ENCODE measurements at places on chromosomes 11 and 22.

DNA sequence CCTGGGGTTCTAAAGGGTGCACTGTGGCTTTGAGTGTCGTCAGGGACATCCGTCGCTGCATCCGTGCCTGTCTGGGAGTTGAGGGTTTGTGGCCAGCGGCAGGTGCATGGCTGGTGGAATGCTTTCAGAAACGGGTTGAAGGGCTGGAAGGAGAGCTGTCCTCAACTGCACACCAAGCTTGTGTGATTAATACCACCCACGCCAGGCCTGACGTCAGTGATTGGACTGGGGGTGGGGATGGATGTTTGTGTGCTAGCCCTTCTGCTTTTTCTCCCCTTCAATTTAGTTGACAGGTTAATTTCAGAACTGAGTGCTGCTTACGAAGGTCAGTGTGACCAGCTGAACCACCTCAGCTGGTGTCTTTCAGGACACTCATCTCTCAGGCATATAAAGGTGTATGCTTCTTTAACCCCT lies 3.2 kb upstream of the GAB2 start:
- peak; percentile 5 for DNase-seq

DNA sequence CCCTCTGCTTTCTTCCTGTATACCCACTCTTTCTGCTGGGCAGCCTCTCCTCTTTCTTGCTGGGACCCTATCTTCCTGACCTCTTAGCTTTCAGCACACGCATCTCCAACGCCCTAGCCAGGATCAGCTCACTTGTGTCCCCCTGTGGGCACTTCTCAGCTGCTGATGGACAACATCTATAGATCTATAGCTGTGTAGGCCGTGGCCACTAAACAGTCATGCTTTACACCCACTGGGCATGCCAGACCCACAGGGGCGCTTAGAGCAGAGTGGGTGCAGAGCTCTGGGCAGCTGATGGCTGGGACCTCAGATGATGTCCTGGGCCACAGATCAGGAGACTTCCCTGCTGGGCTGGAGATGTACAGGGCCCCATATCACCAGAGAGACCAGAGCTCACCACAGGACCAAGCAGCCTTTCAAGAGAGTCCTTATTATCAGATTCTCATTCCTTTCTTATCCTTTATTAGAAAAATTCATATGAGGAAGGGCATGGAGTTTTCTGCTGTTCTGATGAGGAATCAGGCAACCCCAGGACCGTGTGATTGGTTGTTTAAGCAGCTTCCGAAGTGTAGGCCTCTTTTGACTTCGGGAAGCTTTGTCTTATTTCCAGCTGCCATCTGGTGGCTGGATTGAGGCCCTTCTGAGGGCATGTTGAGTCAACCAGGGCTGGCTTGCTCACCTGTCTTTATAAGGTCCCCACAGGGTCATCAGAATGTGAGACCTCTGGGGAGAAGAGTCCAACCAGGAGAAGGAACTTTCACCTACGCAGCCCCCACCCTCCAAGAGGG lies 60.5 kb downstream of the OSBP2 start:
- peak; percentile 41 for DNase-seq

DNA sequence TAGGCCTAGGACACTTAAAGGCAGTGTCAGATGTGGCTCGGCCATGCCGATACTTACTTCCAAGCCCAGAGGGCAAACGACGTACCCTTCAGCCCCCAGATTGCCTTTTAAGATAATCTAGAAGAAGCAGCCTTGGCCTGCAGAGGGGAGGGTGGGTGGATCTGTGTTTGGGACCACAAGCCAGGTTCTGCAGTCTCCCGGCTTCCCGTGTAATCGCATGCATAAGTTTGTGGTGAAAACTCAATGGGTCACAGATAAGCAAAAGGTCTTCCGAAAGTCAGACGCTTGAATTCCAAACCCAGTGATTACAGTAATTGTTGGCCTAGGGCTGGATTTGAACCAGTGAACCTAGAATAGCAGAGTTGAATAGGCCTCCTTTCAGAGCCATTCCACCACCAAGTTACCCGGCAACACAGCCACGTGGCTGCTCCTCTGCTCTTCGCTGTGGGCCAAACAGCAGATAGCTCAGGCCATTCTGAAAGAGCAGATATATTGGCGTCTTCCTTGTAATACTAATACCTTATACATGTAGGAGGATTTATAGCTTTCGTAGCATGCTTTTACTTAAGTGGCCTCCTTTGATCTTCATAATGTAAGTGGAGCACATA lies 170.8 kb upstream of the CADM1 start:
- no peak for DNase-seq

- DNase-seq = peak; percentile 19
Measured at GRCh38 chr11:75174781-75175370, 24.0 kb downstream of the SLCO2B1 start.

- DNase-seq = no peak
Measured at GRCh38 chr11:2758751-2759150, 59.0 kb upstream of the KCNQ1OT1 start.

GRCh38 chr11:116736763-116737162 lies 36.0 kb downstream of the BUD13 start:
- no peak for DNase-seq

GRCh38 chr11:114713756-114714155 lies 35.4 kb downstream of the NXPE2 start:
- DNase-seq = no peak

DNA sequence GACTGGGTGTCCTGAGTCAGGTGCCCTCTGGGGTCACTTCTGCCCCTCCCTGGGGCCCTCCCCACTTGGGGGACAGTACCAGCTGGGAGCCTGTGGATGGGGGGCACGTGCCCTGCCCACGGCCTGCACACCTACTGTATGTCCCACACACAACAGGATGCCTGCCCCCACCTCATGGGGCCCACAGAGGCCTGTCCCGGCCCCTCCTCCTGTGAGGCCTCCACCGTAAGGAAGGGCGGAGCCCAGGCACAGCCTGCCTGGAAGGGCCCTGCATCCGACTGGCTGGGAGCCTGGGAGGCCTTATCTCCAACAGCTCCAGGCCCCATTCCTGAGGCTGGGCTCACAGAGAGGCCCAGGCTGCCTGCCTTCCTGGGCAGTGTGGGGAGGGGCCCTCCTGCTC lies 47.8 kb downstream of the BRSK2 start:
- no peak for DNase-seq

DNA sequence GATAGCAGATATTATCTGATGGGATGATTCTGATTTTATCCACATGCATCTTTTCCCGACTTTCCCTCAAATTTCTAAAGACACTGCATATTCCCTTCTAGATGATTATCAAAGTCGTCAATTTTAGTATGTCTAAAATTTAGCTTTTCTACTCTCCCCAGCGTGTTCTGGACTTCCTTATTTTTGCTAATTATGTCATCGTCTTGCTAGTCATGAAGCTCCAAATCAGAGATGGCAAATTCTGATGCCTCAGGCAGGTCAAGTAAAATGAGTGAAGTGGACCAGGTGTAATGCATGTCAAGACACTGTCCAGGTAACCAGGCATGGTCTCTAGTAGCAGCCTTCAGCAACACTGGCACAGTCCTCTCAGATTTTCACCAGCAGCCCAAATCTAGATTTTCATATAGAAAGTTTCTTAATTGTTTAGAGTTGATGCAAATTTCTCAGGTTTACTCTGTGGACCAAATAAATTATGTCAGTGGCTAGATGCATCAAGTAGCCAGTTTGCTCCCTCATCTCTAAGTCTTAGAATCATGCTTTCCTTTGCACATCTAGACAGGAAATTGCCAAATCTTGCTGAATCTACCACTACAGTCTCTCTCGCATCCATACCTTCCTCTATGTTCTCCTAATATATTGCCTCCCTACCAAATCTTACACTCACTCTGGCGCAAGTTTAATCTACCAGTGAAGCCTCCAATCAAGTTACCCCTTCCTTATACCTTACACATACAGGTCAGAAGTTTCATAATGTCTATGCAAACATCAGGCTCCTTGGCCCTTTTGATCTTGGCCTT lies 10.6 kb downstream of the HSD17B12 start:
- no peak for DNase-seq

GRCh38 chr11:1296287-1296686 lies 13.1 kb downstream of the TOLLIP start:
- no peak for DNase-seq

DNA sequence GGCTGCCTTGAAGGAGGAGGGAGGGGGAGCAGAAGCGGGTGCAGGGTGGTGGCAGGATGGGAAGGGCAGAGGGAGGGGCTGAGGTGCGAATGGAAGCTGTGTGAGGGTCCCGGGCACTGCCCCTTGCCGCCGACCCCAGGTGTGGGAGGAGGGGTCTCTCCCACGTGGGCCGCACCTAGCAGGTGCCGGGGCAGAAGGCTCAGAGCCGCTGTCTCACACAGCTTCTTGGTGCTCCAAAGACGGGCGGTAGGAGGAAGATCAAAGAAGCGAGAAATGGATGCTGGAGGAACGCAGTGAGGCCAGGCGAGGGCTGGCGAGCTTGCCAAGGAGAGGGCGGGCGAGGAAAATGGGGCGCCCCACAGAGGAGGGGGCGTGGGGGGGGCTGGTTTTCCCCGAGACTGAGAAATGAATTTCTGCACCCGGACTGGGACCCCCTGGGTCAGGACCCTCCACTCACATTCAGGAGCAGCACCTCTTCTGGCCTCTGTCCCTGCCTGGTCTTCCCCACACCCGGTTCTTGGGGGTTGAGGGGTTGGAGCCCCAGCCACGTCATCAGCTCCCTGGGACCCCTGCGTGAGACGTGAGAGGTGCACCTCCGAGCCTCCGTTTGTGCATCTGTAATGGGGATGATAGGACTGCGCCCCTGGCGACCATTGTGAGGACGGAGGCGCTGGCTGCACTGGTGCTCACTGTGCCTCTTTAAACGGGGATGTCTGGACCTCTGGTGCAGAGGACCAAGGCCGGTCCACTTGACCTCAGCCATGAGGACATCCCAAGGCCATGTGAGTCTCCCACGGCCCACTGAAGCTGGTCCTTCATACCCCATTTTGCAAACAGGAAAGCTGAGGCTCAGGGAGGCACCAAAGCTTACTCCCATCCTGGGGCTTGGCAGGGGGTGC lies 16.8 kb downstream of the LSP1 start:
- DNase-seq = no peak

DNA sequence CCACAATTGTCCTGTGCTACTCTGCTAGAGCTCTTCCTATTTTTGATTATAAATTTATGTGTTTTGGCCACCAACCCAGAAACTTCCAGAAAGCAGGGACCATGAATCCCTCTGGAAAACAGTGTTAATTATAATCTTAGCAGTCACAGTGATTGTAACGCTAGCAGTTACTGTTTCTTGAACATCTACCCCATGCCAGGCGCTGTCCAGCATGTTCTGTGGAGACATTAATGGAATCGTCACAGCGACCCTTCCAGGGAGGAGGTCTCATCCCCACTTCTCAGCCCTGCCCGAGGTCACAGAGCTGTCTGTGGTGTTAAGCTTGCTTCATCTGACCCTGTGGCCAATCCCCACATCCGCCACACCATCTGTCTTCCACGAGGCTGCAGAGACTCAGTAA lies 13.9 kb upstream of the PNPLA5 start:
- no peak for DNase-seq

GRCh38 chr11:99501655-99502054 lies 480.9 kb downstream of the CNTN5 start:
- no peak for DNase-seq

DNA sequence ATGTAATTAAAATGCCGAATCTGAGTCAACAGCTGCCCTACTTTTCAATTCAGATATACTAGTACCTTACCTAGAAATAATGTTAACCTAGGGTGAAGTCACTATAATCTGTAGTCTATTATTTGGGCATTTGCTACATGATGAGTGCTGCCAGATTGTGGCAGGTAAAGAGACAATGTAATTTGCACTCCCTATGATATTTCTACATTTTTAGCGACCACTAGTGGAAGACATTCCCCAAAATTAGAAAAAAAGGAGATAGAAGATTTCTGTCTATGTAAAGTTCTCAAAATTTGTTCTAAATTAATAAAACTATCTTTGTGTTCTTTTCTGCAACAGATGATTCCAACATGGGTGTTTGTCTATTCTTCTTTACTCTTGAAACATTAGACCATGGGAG lies 14.1 kb downstream of the MS4A1 start:
- no peak for DNase-seq

DNA sequence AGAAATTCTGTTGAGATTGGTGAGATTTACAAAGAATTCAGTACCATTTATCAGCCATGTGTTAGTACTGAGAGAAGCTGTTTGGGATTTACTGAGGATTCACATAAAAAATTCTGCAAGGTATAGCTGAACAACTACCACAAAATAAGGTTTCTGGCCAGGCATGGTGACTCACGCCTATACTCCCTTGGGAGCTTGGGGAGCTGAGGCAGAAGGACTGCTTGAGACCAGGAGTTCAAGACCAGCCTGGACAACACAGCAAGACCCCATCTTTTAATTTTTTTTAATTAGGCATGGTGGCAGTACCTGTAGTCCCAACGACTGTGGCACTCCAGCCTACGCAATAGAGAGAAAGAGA lies 86.7 kb downstream of the SIK3 start:
- DNase-seq = no peak

- no peak for DNase-seq
Measured at GRCh38 chr11:19872512-19873145, 160.0 kb downstream of the NAV2 start.

- DNase-seq = no peak
Measured at GRCh38 chr11:1171223-1171984, 13.7 kb downstream of the MUC5AC start.

- DNase-seq = no peak
Measured at GRCh38 chr11:126079621-126080124, 17.0 kb upstream of the CDON start.

GRCh38 chr11:8204596-8204995 lies 35.8 kb upstream of the RIC3 start:
- DNase-seq = no peak

GRCh38 chr11:7890417-7891172 lies 40.5 kb downstream of the OR10A6 start:
- peak; percentile 18 for DNase-seq

Data from nephron progenitor cell (in vitro differentiated cells).